ENCODE measurements at places on chromosomes 13 and 19.

DNA sequence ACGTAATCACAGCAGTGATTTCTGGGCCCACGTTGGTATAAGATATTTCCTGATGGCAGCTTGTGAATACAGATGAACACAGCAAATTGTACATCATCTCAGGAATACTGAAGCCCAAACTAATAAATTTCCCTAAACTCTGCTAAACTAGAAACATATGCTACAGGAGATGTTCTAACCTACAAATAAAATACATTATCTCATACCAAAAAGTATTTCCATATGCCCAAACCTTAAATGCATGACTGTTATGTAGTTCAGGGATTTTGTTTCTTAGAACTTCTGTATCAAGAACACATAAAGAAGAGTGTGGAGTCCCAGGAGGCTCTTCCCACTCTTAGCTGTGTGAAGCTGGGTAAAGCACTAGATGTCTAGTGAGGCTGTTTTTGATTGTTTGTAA is 138.4 kb downstream of the RFC3 start:
- no peak for DNase-seq

DNA sequence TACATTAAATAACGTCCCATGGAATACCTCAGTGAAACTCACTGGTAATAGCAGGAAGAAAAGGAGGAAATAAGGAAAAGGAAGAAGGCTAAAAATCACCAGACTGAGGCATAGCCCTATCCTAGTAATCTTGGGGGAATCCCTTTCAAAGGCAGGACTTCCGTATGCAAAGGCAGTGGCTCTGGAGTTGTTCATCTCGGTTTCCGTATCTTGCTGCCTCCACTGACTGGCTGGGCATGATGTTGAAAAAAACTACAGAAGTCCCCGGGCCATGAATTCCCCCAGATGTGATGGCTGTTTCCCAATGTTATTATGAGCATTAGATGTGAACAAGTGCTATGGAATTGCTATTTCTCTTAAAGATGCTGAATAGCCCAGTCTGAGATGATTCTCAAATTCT is 5.5 kb downstream of the FPR2 start:
- DNase-seq, result no peak

DNA sequence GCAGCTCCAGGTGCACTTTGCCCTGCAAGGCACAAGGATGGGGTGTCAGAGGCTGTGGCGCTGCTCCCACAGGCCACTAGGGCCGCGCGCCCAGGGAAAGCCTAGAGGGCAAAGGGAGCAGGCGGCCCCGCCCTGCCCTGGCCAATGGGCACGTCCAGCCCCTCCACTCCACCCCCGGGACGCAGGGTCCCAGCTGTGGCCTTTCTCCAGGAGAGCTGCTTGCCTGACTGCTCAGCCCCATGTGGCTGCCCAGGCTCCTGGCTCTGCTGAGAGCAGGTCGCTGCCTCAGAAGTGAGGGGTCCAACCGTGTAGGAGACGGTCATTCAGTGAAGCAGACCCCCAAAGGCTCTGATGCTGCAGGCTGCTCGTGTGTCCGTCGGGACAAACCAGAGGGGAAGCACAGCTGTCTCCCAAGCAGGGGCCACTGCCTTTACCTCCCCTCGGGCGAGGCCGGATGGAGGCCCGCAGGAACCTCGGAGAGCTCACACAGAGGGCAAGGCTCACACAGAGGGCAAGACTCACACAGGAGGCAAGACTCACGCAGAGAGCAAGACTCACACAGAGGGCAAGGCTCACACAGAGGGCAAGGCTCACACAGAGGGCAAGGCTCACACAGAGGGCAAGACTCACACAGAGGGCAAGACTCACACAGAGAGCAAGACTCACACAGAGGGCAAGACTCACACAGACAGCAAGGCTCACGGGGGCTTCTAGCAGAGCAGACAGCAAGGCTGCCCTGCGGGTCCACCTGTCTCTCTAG is 56.2 kb upstream of the C13orf46 start:
- DNase-seq, result no peak

GRCh38 chr19:18993115-18993514 is 40.2 kb downstream of the SUGP2 start:
- no peak for DNase-seq

- no peak for DNase-seq
These were observed 1064.4 kb downstream of the UQCRFS1 start for GRCh38 chr19:28148554-28148953.

DNA sequence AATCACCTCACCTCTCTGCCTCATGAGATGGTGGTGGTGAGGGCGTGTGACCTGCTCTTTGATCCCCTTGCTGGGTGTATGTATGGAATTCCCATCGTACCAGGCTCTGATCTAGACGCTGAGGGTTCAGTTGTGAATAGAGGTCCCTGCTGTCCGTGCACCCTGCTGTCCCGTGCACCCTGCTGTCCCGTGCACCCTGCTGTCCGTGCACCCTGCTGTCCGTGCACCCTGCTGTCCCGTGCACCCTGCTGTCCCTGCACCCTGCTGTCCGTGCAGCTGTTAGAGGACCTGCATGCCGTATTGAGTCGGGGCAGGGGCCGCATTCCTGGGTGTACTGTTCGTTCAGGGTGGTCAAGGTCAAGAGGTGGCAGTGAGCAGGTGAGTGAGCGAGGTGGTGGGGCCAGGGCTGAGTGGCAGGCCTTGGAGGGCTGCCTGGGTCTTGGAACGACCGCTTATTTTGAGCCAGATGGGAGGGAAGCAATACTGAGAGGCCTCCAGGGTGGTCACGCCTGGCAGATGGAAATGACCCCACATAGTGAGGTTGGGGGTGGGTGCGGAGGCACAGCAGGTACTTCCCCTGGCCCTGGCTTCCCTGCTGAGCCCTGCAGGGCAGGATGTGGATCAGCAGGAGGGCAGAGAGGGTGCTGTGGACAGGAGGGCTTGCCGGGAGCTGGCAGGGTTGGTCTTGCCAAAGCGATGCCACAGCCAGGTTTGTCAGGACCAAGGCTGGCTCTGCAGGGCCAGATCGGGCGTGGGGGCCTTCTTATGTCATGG is 4.6 kb upstream of the EPN1 start:
- DNase-seq, result no peak

- no peak for DNase-seq
These were observed 8.2 kb downstream of the LATS2 start for GRCh38 chr13:21053231-21053630.

DNA sequence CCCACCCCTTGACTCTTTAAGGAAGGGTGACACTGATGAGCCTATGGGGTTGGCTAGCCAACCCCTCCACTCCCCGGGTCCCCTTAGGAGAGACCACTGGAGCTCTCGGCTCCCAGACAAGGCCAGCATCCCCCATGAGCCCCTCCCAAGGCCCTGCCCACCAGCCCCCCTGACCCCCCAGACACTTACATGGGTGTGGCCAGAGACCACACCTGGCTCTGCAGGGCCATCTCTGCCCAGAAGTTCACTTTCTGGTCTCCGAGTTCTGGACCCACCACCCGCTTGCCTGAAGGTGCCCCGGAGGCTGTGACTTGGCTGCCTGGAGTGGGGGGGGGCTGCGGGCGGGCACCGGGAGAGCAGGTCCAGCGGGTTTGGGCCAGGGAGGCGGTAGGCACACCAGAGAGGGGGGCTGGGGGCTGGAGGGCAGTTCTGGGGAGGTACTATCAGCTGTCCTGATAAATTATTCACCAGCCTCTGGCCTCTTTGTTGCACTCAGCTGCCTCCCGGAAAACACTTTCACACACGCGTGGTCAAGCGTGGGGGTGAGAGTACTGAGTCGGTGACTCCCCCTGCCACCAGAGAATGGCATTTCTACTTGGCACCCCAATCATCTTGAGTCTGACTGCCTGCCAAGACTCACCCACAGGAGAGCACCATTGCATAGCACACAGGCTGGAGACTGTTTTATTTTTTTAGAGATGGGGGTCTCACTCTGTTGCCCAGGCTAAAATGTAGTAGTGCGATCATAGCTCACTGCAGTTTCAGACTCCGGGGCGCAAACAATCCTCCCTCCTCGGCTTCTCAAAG is at the start of gene PALM3:
TSS of gene PALM3 (minus strand) at position 326 of the 807 bp plus-strand sequence. CDS start at position 230, 96 bp downstream.
- DNase-seq, result no peak

DNA sequence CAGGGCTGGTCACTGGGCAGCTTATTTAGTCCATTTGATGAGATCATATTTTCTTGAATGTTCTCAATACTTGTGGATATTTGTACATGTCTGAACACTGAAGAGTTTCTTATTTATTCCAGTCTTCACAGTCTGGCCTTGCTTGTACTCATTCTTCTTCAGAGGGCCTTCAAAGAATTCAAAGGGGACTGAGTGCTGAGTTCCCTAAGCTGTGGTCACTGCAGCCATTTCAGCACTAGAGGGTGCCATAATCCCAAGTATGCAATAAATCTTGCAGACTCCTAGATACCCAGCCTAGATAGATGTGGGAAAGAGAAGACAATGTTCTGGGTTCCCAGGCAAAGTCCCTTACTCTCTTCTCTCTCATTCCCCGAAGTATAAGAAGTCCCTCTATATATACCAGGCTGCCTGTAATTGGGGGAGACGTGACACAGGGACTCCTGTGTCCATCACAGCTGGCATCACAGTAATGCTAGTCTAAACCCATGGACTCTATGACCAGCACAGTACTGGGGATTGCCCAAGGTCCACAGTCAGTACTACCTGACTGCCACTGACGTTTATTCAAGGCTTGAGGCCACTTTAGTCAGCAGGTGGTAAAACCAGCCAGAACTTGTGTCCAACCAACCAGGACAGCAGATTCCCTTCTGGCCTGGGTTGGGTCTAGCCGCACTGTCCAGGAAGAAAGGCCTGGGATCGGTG is 8.9 kb upstream of the VN1R1 start:
- peak; percentile 12 for DNase-seq

DNA sequence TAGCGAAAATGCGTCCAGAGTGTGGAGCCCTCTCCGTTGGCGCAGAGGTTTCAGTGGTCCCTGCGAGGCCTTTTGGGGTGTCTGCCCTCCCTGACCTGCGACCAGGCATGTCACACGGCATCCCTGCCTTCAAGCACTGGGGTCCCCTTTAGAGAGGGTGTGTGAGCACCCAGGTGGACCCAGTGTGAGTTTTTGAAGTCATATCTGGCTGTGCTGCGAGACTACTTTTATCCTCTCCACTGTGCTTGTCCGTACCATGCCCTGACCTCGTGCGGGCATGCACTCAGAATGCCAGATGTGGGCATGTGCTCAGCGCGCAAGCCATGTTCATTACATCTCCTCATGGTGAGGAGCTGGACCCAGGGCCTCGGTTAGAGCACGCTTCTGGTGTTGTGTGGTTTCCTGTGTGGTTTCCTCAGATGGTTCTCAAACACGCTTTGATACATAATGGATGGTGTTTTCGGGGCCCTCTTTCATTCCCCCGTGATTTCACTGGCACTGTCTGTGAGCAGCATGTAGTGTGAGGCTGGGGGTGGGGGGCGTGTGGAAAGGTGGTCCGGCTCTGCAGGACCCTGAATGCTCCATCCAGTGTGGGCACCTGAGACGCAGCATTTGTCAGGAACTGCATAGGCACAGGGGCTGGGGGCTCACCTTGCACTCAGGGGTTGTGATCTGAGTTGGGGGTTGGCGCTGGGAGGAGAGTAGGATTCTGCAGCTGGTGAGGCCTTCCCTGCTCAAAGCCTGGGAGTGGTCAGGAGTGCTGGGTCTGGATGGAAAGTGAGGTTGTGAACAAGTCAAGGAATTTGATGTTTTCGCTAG is 2.3 kb downstream of the TFDP1 start:
- DNase-seq, result no peak

- no peak for DNase-seq
These were observed 34.8 kb upstream of the TMEM255B start for GRCh38 chr13:113724016-113724758.

DNA sequence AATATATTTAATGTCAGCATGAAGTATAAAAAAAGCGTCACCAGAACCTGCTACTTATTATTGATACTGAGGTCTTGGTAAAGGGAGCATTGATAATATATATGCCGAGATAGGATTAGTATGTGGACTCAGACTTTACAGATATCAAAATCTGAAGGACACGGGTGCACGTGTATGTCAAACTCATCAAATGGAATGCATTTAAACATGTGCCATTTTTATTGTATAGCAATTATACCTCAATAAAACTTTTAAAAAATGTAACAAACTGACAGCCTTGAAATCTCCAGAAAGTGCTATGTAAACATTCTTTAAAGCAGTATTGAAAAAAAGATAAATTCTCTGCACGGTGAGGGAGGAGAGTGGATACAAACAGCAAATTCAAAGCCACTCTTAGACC is 157.9 kb downstream of the RNF17 start:
- DNase-seq, result no peak

GRCh38 chr13:68176475-68176874 is 946.3 kb upstream of the PCDH9 start:
- DNase-seq, result peak; percentile 88

DNA sequence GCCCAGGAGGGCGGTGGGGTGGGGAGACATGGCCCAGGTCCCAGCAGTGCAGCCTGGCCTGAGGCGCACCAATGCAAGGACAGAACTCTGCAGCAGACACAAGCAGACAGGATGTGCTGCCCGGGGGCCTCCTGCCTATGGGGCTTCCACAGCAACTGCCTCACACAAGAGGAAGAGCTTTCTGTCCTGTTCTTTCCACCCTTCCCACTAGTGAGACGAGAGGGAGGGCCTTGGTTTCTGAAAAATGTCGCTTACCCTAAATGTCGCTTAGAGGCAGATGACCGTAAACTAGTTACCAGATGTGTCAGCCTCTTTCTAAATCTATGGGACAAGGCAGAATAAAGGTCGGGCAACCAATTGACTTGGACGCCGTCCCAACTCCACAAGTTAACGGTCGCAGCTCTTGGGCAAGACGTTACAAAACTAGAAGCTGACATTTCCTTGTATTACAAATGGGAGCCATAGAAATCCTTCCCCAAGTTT is at the start of gene LAIR1:
TSS of gene LAIR1 (minus strand) at position 157 of the 483 bp plus-strand sequence. CDS start at position 30, 127 bp downstream.
- no peak for DNase-seq

DNA sequence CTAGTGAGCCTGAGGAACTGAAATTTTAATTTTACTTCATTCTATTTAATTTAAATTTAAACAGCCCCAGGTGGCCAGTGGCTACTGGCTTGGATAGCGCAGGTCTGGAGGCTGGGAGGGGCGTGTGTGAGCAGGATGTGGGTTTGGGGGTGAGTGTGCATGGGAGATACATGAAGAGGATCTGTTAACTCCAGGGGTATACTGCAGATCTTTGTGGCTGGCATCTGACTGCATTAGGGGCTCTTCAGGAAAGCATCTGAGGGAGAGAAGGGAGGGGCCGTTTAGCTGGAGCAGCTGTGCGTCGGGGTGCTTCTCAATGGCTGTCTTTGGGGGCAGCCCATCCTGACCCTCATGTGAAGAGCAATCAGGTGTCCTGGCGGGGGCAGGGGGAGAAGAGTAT is 6.8 kb downstream of the SHANK1 start:
- DNase-seq, result no peak

DNA sequence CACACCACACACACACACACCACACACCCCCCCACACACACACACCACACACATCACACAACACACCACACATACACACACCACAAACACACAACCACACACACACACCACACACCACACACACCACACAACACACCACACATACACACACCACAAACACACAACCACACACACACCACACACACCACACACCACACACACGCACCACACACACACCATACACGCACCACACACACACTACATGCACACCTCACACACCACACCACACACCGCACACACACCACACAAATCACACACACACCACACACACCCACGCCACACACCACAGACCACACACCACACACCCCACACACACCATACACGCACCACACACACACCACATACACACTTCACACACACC is 83.5 kb downstream of the ZNF557 start:
- DNase-seq, result no peak

GRCh38 chr13:30178976-30179375 is 128.4 kb downstream of the KATNAL1 start:
- no peak for DNase-seq

GRCh38 chr19:40190891-40191835 is at the start of gene MAP3K10:
TSS of gene MAP3K10 (plus strand) at chr19:40191426. CDS start at chr19:40192032, 606 bp downstream.
- peak; percentile 81 for DNase-seq

Measured in fibroblast of skin of right biceps (primary cell).